NCI-H1417 treated with DMSO at 0.1 percent for 48 hours (cell line): ENCODE measurements at places on chromosomes 3 and 15.

DNA sequence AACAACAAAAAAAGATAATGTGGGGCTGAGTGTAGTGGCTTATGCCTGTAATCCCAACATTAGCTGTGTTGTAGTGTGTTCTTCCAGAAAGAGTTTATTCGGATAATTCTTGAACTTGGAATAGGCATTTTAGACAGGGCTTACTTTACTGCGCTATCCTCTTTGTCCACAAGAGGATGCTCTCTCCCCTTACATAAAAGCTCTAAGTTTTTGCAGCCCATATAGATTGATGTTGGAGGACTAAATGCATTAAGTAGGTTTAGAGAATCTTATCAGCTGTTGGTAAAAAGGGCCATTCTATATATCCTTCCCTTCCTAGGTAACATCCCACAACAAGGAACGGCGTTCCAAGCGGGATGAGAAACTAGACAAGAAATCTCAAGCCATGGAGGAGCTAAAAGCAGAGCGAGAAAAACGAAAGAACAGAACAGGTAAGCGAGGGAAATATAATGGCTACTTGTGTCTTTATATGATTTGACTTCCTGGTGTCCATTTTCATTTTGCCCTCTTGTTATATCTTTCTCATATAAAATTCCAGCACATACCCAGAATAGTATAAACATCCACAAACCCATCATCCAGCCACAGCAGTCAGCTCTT lies 27.8 kb upstream of the ITPKA start:
- no peak for DNase-seq

- no peak for DNase-seq
These were observed 20.3 kb upstream of the NOX5 start for GRCh38 chr15:68994149-68994548.

DNA sequence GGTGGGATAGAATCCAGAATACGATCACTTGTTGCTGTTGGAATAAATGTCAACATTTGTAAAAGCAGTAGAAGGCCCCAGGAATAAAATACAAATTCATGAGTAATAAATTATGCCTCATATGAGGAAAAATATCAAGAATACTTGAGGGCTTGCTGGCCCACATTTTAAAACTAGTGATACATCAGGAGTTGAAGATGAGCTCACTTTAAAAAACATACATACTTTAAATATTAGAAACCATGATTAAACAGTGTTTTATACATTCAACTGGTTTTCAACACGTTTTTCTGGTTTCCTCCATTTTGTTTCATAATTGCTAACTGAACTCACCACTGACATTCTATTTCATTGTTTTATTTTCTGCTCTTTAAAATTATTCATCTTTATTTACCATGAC lies 141.4 kb downstream of the TFG start:
- no peak for DNase-seq

DNA sequence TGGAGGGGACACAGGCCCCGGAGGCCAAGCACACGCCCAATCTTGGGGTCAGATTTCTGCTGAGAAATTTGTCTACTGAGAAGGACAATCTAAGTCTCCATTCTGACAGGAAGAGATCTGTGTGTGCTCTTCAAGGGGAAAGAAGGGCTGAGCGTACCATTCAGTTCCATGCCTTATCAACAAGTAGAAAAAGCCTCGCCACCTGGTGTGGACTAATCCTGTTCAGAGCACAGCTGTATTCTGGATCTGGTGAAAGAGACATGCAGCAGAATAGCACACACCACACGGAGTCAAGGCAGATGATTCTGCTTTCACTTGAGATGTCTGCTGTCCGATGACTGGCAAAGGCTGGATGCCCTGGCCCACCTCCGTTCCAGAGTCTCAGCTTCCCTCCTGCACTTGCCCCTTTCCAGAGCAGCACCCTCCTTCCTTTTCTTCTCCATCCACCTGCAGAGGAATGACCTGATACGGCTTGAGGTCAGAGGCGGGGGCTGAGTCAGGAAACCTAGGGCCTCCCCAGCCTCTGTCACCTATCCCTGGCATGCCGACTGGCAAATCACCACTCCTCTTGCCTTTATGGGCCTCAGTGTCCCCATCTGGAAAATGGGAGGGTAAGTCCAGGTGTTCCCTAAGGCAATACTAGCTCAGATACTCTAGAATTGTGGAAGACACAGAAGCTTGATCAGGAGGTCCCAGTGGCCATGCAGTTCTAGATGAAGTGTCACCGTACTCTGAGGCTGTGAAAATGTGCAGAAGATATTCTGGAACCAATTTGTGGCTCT lies 36.9 kb upstream of the CTSH start:
- DNase-seq: no peak

GRCh38 chr3:48425281-48425812 lies 4.5 kb downstream of the PLXNB1 start:
- DNase-seq: no peak

- no peak for DNase-seq
These were observed 279.1 kb downstream of the FAM43A start for GRCh38 chr3:194964809-194965208.

GRCh38 chr3:111336511-111336910 lies 205.5 kb upstream of the CD96 start:
- no peak for DNase-seq

GRCh38 chr15:38058596-38059075 lies 124.2 kb downstream of the TMCO5A start:
- DNase-seq: no peak

- DNase-seq: no peak
These were observed 12.9 kb downstream of the OR5AC2 start for GRCh38 chr3:98099848-98100247.

DNA sequence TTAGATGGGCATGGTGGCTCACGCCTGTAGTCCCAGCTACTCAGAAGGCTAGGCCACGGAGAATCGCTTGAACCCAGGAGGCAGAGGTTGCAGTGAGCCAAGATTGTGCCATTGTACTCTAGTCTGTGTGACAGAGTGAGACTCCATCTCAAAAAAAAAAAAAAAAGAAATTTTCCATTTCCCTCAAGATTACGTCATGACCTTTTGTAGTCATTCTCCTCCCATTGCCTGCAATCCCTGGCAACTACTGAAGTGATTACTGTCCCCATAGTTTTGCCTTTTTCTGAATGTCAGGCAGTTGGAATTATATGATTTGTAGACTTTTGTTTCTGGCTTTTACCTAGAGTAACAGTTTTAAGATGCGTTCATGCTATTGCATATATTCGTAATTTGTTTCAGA lies 28.0 kb downstream of the WDR76 start:
- DNase-seq: no peak

DNA sequence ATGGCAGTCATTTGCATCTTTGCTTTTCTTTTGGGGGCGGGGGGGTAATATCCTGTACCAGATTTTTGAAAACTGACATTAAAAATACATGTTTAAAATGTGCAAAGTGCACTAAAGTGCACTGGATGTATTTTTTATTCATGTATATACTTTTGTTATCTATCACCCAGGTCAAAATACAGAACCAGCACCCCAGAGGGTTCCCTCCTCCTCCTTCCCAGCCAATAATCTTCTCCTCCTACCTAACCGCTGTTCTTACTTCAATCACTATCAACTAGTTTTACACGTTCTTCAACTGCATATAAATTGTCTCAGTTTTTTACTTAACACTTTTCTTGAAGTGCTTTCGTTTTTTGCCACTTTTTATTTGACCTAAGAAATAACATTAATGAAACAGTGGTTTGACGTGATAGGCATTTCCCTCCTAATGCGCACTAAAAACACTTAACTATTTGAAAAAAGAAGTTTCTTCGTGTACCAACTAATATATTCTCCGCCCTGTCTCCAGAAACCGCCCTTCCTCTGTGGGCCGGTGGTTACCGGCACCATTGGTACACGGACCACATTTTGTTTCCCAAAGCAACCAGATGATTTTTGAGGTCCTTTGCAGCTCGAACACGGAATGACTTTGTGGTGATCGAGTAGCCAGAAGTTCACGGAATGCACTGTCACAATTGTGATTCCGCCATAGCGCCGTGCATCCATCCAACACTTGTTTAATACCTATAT lies 836 bp upstream of the AKAP13 start:
- DNase-seq: no peak

DNA sequence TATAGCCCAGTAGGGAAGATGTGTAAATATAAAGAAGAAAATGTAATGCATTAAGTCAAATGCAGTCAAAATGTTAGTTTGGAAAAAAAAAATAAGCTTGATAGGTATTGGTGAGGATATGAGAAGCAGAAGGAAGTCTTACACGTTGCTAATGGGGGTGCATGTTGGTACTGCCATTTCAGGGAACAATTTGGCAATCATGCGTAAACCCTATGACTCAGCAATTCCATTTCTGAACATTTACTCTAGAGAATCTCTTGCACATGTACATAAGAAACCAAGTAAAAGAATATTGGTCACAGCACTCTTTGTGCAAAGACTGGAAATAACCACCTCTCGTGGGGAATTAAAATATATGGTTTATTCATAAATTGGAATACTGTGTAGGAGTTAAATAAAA lies 35.5 kb upstream of the TIMP4 start:
- DNase-seq: no peak

DNA sequence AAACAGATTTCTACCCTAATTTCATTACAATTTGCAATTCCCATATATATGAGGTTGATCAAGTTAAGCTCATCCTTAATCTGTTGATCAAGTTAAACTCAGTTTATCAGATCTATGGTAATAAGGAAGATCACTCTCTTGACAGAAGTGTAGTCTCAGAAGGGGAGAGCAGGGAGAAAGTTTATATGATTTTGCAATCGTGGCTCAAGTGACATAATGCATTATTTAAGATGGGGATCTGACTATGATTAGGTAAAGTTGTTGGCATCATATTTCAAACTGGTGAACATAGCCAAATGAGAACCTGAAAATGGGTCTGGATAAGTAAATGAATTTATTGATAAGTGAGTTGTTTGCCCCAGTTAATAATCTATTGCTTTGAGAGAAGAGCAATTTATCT lies 995.3 kb downstream of the OTOL1 start:
- no peak for DNase-seq

GRCh38 chr15:80556694-80557367 lies 138.3 kb upstream of the ABHD17C start:
- DNase-seq: no peak

GRCh38 chr3:187572441-187572840 lies 97.8 kb downstream of the SST start:
- no peak for DNase-seq

- DNase-seq: no peak
These were observed 11.2 kb upstream of the TMEM212 start for GRCh38 chr3:171831936-171832335.

GRCh38 chr3:184582646-184583577 lies 21.3 kb downstream of the EPHB3 start:
- no peak for DNase-seq

- DNase-seq: no peak
These were observed 41.6 kb downstream of the ABCC5 start for GRCh38 chr3:183975981-183976662.

GRCh38 chr15:88680241-88681001 lies 41.6 kb downstream of the ISG20 start:
- DNase-seq: no peak

- DNase-seq: no peak
These were observed 31.7 kb upstream of the MAP4 start for GRCh38 chr3:48047841-48048464.

GRCh38 chr15:95944193-95944592 lies 386.3 kb upstream of the NR2F2 start:
- no peak for DNase-seq

- no peak for DNase-seq
These were observed 15.8 kb downstream of the MFN1 start for GRCh38 chr3:179363332-179363731.

DNA sequence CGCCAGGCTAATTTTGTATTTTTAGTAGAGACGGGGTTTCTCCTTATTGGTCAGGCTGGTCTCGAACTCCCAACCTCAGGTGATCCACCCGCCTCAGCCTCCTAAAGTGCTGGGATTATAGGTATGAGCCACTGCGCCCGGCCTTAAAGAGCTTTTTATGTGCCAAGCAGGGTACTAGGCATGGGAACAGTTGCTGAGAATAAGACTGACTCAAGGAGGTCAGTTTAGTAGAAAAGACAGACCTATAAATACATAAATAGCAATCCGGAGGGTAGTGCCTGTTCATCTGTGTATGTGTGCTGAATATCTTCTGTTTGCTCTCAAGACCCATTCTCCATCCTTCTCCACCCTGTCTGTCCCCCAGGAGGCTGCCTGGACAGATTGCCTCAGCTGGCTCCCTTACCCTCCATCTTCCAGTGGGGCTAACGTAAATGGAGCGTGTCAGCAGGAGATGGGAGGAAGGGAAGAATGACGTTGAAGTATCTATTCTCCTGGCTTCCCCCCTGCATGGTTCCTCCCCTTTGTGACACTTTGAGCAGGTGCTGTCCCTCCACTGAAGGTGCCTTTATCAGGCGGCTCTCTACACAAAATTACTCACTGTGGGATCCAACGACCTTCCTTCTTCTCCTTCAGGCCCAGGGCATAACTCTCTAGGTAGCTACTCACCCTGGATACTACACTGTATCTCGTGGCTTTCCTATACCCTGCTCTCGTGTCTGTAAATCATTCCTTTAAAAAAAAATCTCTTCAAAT lies 31.1 kb downstream of the FBXO40 start:
- DNase-seq: no peak

GRCh38 chr3:43707998-43708397 lies 17.3 kb downstream of the ABHD5 start:
- no peak for DNase-seq

DNA sequence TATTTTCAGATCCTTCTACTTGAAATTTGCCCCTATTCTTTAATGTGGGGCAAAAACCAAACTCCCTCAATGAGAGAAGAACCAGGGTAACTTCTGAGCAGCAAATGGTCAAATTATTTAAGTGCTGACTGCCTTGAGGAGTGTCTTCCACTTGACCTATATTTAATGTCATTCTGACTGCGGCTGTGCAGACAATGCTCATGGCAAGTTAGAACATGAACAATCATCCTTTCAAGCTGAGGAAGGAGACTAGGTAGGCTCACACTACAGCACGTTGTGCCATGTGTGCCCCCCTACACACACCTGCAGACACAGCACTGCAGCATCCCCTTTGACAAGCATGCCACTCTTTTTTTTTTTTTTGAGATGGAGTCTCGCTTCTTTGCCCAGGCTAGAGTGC lies 98.2 kb downstream of the OSBPL10 start:
- DNase-seq: no peak

GRCh38 chr3:143595456-143596077 lies 252.7 kb downstream of the SLC9A9 start:
- DNase-seq: no peak

- DNase-seq: peak; percentile 46
These were observed 9.9 kb upstream of the RPL29 start for GRCh38 chr3:52005571-52005986.

GRCh38 chr15:95162069-95162468 lies 930.7 kb downstream of the MCTP2 start:
- DNase-seq: no peak

- no peak for DNase-seq
These were observed 58.0 kb downstream of the UMPS start for GRCh38 chr3:124788254-124788745.

DNA sequence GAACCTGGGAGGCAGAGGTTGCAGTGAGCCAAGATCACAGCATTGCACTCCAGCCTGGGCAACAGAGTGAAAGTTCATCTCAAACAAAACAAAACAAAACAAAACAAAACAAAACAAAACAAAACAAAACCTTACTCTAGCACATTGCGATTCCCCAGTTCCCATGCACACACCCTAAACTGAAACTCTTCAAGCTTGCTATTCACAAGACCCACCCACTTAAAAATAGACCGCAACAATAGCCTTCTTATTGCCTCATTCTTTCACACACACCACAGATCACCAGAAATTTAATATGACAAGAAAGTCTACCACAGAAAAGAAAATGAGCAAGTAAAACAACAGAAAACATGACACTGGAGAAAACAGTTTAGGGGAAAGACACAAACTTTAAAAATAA lies 598.4 kb downstream of the FHIT start:
- DNase-seq: no peak
